ENCODE measurements at places on chromosomes 16 and 17.

GRCh38 chr17:40430272-40431230, 12.7 kb upstream of the IGFBP4 start:
- DNase-seq: no peak

- DNase-seq: no peak
Measured at GRCh38 chr17:62587554-62587953, 39.9 kb upstream of the MRC2 start.

- no peak for DNase-seq
Measured at GRCh38 chr17:51230306-51230705, 29.5 kb downstream of the MBTD1 start.

- no peak for DNase-seq
Measured at GRCh38 chr16:85959686-85960085, 60.7 kb downstream of the IRF8 start.

- no peak for DNase-seq
Measured at GRCh38 chr17:82367724-82368524, 3.6 kb upstream of the UTS2R start.

- no peak for DNase-seq
Measured at GRCh38 chr16:66859397-66860068, 15.3 kb downstream of the CA7 start.

GRCh38 chr17:57234061-57234738, 22.1 kb upstream of the MSI2 start:
- DNase-seq: no peak

DNA sequence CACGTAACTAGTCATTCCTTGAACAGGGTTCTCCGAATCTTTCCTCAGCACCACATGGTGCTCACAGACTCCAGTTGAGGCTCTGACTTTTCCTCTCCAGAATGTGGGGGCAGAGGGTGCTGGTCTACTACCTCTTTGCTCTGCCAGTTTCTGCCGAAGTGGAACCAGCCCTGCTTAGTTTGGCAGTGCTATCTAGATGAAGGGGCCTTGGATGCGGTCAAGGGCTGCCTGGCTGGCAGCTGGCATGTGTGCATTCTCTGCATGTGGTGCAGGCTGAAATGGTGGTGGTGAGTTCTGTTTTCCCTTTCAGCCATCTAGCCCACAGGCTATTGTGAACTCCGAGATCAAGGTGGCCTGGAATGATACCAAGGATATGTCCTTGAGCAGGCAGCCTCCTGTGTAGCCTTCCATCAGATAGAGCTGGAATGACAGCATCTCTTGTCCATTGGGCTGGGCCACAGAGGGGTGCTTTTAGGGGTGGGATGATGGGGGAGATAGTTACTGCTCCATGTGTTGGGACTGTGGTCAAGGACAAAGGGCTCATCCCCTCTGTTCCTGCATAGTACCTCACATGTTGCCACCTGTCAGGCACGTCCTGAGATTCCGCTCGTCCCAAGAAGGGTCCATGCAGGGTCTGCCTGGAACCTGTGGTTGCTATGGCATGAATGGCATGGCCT, 2.0 kb downstream of the DYNLL2 start:
- DNase-seq: no peak

DNA sequence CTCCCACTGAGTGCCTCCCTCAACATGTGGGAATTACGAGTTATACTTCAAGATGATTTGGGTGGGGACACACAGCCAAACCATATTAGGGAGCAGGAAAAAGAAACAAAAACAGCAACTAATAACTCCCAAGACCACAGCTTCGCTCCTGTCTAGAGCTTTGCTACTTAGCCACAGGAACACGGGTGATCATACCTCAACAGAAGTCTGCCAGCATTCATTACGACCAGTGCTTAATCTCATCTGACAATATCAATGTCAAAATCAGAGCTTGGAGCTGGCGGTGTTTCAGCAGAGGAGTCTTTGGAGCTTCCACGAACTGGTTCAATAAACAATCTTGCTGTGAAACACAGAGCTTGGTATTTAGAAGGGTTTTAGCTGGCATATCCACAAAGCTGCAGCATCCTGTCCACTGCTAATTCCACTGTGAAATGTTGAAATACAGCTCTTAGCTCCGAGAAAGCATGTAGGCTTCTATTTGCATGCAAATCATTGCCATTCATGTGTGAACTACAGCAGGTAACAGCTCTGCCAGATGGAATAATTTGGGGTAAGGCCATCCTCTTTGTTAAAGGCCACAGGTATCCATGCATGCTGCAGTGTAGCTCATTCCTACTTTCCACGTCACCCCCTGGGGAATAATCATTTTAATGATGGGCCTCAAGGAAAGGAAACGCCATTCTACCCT, 128.4 kb upstream of the GOT2 start:
- DNase-seq: no peak

GRCh38 chr16:48608452-48608851, 1.5 kb downstream of the N4BP1 start:
- no peak for DNase-seq

DNA sequence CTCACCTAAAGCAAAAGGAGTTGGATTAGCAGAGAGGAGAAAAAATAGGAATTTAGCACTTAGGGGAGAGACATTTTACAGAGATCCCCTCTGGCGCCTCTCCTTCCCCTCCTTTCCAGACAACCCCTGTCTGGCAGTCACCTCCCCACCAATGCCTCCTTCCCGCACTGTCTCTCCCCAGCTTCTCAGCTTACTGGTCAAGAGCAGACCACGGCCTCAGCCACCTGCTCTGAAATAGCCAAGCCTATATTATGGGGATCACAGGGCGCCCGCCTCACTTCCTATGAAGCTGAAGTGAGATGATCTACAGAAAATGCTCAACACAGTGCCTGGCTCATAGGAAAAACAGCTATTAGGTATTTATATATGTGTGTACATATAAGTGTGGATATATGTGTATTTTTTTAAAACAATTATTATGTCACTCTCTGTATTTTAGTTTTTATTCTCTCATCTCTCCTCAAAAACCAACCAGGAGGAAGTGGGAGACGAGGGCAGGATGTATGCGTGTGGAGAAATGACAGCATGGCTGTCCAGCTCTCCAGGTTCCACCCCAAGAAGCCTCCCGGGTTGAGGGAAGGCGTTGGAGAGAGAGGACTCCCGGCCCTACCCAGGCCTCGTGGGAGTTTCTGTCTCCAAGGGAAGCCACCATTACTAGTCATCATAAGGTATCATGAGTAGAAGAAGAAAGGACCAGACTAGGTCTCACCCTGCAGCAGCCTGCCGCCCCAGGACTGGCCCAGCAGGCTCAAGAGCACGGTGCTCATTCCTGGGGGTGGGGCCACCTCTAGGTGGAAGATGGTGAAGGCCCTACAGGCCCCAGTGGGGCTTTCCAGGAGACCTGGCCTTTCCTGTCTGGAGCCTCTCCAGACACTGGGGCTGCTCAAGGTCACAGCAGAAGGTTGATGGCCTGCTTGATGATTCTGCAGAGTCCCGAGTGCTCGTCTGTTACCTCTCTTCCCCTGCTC, 27.2 kb downstream of the MAP3K14 start:
- no peak for DNase-seq

GRCh38 chr16:57884655-57885133, 82.4 kb upstream of the KIFC3 start:
- no peak for DNase-seq

- no peak for DNase-seq
Measured at GRCh38 chr17:61378658-61379456, 20.8 kb upstream of the TBX2 start.

DNA sequence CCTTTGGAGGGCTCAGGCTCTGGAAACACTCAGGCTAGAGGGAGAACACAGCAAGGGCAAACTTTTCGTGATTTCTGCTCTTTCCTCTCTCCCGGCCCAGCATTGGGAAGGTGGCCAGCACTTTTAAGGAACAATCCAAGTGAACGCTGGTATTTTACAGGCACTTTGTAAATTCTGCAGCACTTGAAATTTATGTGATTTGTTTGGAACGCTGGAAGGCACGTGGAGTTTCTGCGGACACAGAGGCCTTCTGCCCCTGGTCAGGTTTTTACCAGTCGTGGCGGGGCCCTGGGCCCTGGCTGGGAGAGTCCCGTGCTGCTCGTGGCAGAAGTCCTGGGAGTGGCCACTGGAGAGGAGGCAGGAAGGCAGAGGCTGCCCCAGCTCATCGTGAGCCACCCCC, 188.6 kb downstream of the ENGASE start:
- no peak for DNase-seq

GRCh38 chr17:8940866-8941471, 24.5 kb downstream of the PIK3R5 start:
- DNase-seq: no peak

GRCh38 chr17:80804466-80804865, 187.2 kb upstream of the CHMP6 start:
- no peak for DNase-seq

DNA sequence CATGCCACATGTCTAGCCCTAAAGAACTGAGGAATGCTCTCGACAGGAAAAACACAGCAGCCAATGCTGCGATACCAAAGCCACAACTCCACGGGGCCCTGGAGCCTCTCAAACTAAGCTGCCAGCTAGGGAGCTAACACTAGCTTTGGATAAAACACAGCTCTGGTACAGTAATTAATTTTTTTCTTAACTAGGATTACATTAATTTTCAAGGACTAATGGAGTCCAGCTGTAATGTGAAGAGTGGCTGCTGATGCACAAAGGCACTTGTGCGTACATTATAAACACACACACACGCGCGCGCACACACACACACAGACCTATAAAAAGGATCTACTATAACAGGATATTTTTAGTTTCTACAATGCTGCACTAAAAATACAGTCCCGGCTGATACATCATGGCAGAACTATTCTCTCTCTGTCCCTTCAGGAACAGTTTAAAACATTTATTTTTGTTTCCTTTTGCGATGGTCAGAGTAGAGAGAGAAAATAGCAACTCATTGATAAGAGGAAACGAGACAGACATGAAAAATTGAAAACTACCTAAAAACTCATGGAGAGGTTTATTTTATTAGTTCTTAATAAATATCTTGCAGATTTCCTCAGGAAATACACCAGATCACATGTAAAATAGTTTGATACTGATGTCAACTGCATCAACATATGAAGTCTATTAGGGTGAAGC, 88.5 kb downstream of the SMG6 start:
- peak; percentile 17 for DNase-seq

GRCh38 chr16:70780546-70780945, 20.4 kb downstream of the VAC14 start:
- no peak for DNase-seq

GRCh38 chr17:77862890-77863813, 95.4 kb upstream of the TNRC6C start:
- no peak for DNase-seq

GRCh38 chr16:85086347-85087291, 25.7 kb downstream of the CIBAR2 start:
- DNase-seq: peak; percentile 80

DNA sequence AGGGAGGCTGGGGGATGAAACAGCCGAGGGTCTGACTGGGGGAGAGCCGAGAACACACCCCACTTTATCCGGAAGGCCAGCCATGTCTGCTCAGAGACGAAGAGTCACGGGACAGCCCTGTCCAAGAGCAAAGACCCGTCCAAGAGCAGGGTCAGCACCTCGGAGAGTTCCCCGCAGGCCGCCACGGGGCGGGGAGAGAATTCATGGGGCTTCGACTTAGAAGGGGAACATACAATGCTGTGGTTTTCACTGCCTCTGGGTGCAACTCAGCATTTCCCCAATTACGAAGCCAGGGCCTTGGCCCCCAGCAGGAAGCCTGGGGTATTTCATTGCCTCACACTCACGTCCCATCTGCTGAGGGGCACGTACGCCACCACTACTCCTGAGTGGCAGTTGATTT, 59.3 kb downstream of the JPH3 start:
- DNase-seq: peak; percentile 39

GRCh38 chr16:48279199-48279598, 31.9 kb upstream of the ABCC11 start:
- no peak for DNase-seq

GRCh38 chr16:10332241-10332640, 53.6 kb upstream of the ATF7IP2 start:
- DNase-seq: no peak

DNA sequence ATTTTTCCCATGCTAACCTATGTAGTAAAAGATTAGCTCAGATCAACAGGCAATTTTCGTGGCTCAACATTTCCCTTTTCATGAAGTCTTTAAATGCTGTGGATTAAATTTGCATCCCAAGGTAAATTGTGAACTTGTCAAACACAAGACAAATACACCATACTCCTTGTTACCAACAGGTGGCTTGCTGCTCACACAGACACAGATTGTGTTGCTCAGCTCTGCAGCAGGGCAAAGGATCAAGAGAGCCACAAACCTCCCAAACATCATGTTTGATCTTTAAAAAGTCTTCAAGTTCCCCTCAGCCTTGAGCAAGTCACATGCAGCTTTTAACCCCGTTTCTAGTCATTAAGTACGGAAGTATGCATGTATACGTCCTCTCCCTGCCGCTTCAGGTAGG, 119.6 kb upstream of the CNTNAP4 start:
- DNase-seq: no peak

DNA sequence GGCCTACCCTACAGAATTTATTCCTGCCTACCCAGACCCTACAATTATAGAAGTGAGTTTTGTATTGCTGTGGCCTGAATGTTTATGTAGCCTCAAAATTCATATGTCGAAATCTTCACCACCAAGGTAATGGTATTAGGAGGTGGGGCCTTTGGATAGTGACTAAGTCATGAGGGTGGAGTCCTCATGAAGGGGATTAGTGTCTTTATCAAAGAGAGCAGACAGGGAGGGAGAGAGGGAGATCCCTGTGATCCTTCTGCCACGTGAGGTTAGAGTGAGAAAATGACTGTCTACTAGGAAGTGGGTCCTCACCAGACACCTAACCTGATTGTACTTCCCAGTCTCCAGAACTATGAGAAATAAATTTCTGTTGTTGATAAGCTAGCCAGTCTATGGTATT, 981 bp upstream of the DUXB start:
- no peak for DNase-seq

DNA sequence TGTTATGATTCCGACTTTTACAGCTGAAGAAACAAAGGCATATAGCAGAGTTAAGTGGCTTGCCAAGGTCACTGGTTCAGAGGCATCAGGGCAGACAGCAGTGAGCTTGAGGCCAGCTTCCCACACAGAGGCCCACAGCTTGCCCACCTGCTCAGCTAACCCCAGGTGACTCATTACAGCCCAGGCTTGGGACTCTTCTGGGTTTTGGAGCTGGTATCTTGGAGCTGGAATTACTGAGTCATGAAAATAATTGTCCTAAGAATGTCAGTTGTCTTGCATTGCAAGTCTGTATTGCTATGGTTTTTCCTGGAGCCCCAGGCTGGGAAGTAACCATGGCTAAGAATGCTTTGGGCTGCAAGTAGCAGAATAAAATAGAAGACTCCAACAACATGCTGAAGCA, 32.4 kb upstream of the IRX3 start:
- DNase-seq: no peak

DNA sequence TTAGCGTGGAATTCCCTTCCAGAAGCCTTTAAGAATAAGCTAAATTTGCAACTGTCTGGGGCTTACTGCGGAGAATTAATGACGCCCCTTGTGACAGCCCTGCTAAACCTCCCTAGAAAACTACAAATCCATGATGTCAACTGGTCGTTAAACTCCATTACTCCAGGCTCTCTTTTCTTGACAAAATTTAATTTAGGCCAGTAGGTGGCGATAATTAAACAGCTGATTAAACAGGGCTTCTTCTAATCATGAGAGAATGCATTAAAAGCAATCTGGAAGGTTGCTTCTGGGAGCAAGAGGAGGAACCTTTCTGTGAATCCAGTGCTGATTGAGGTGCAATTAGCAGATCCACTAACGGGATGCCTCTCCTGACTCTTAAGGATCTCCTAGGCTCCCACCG, 8.1 kb upstream of the NLRP1 start:
- DNase-seq: peak; percentile 56

Data from CD4-positive, alpha-beta T cell treated with Interleukin-1 beta for 1 hour (primary cell).